ENCODE measurements at places on chromosomes 11 and 22.

GRCh38 chr22:42001121-42001520 lies 2.5 kb downstream of the WBP2NL start:
- DNase-seq: no peak

DNA sequence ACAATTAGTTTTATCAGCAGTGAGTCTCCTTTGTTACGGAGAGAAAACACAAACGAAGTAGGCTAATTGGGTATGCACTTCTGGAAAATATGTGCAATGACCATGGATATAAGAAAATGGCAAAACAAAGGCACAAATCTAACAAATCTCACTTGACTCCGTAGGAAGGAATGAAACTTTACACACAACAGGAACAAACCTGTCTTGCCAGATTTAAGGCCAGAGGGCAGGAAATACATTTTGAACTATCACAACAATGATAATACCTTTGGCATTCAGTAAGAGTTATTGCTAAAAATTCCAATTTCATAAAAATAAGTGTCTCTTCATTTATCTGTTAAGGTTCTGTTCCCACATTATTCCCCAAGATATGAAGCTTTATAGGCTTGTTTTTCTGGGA lies 36.6 kb downstream of the SLC25A17 start:
- no peak for DNase-seq

- no peak for DNase-seq
These were observed 36.7 kb upstream of the B3GNT6 start for GRCh38 chr11:76997512-76997911.

GRCh38 chr22:34427436-34427835 lies 507.2 kb upstream of the LARGE1 start:
- no peak for DNase-seq

- DNase-seq: no peak
These were observed 93.7 kb downstream of the ZC3H12C start for GRCh38 chr11:110186867-110187266.

DNA sequence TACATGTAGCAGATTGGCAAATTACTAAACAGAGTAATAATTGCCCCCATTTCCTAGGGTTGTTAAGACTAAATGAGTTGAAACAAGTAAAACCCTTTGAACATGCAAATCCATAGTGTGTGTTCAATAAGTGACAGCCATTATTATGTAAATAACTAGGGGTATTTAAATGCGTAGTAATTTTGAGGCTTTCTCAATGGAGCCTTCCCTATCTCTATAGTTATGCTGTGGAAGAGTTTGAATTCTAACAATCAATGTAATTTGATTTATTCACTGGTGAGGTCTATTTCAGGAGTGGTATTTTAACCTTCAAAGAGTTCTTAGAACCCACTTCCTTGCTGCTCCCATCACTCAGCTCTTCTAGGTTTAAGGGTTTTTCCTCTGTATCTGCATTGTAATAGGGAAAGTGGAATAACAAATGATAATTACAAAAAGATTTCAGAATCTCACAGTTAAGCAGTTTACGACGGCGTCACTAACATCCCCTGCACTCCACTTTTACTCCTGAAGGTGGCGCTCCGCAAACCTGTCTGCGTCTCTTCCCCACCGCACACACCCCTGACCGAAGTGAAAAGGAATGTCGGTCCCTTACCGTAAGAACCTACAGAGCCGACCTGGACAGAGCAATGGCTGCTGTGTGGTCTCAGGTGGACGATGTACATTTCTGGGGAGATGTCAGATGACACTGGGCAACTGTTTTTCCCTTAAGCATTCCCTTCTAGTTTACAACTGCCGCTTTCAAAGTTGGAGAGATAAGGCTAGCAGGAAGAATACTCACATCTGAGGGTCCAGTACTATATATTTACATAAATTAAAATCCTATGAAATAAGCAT lies 80.8 kb downstream of the ZC3H12C start:
- peak; percentile 30 for DNase-seq

- DNase-seq: peak; percentile 72
These were observed 96.1 kb downstream of the MORC2 start for GRCh38 chr22:30872285-30873041.

GRCh38 chr11:64060861-64061444 lies 25.2 kb downstream of the FLRT1 start:
- DNase-seq: no peak

All from hematopoietic multipotent progenitor cell treated with erythropoietin and hydrocortisone succinate and interleukin-3 and kit ligand, for 15 days (in vitro differentiated cells).